Hair follicular keratinocyte (primary cell): ENCODE measurements at places on chromosomes 5 and 9. TPM values are rescaled to one million over a fixed set of nuclear protein-coding genes. Genes with fewer than 3 reads are reported as not detected.

EPB41L4B gene
- total RNA-seq = 5.6 and 5.9 TPM in 2 replicates

NR5A1 gene
- total RNA-seq = not detected in 2 replicates

EFNA5 gene
- 5.3 and 6.0 TPM in 2 replicates for total RNA-seq

GABRG2 gene
- not detected in 2 replicates for total RNA-seq

CNTNAP3B gene
- 1.4 and 3.5 TPM in 2 replicates for total RNA-seq

SLC46A2 gene
- total RNA-seq = not detected in 2 replicates

ORM2 gene
- total RNA-seq = not detected in 2 replicates

SLC45A2 gene
- total RNA-seq = not detected in 2 replicates

PCDHGA7 gene
- total RNA-seq = 0.11 and 0.86 TPM in 2 replicates

BARHL1 gene
- not detected in 2 replicates for total RNA-seq

CDK5RAP2 gene
- 21.2 and 33.2 TPM in 2 replicates for total RNA-seq

CDH18 gene
- not detected in 2 replicates for total RNA-seq

WHRN gene
- total RNA-seq = 2.1 and 3.7 TPM in 2 replicates

CORO2A gene
- 21.3 and 22.3 TPM in 2 replicates for total RNA-seq

JAKMIP2 gene
- 0.19 TPM in 1 of 2 replicates, not detected in the other for total RNA-seq

TEX48 gene
- not detected in 2 replicates for total RNA-seq

ITGA1 gene
- 7.7 and 10.1 TPM in 2 replicates for total RNA-seq

LRRC26 gene
- not detected in 2 replicates for total RNA-seq

PCDHGA6 gene
- total RNA-seq = 0.15 and 0.16 TPM in 2 replicates

C1QTNF2 gene
- total RNA-seq = not detected in 2 replicates

C9orf153 gene
- not detected in 2 replicates for total RNA-seq

ZBED3 gene
- total RNA-seq = 0.49 and 1.6 TPM in 2 replicates

ANKRA2 gene
- 10.8 and 14.9 TPM in 2 replicates for total RNA-seq

LCN9 gene
- total RNA-seq = not detected in 2 replicates

C9orf50 gene
- total RNA-seq = not detected in 2 replicates

PCSK1 gene
- total RNA-seq = 0.08 TPM in 1 of 2 replicates, not detected in the other

HACD4 gene
- total RNA-seq = 4.7 and 9.4 TPM in 2 replicates

SOX30 gene
- not detected in 2 replicates for total RNA-seq

PDE8B gene
- not detected in 2 replicates for total RNA-seq

NDOR1 gene
- 9.0 and 11.4 TPM in 2 replicates for total RNA-seq

SHISAL2B gene
- total RNA-seq = not detected in 2 replicates

GRXCR2 gene
- not detected in 2 replicates for total RNA-seq

KCNIP1 gene
- not detected in 2 replicates for total RNA-seq

OSMR gene
- 27.3 and 42.9 TPM in 2 replicates for total RNA-seq

FAF2 gene
- 33.7 and 34.0 TPM in 2 replicates for total RNA-seq

SHOC1 gene
- total RNA-seq = 0.04 TPM in 1 of 2 replicates, not detected in the other

TLX3 gene
- 0.23 TPM in 1 of 2 replicates, not detected in the other for total RNA-seq

SLC4A9 gene
- not detected in 2 replicates for total RNA-seq

PCDHGA10 gene
- total RNA-seq = 1.3 and 1.6 TPM in 2 replicates

NUTM2F gene
- total RNA-seq = not detected in 2 replicates

ARRDC1 gene
- total RNA-seq = 120 and 143 TPM in 2 replicates

KIAA1958 gene
- total RNA-seq = 0.78 and 1.3 TPM in 2 replicates

SHLD3 gene
- total RNA-seq = 1.8 and 3.6 TPM in 2 replicates

RNF183 gene
- total RNA-seq = not detected in 2 replicates

SLC6A7 gene
- total RNA-seq = not detected in 2 replicates

LCN10 gene
- not detected in 2 replicates for total RNA-seq

FBP2 gene
- total RNA-seq = not detected in 2 replicates

GLRA1 gene
- not detected in 2 replicates for total RNA-seq

CDX1 gene
- not detected in 2 replicates for total RNA-seq

HIGD2A gene
- 94.5 and 105 TPM in 2 replicates for total RNA-seq

CCDC192 gene
- total RNA-seq = not detected in 2 replicates

VCAN gene
- total RNA-seq = 15.8 and 16.6 TPM in 2 replicates

AGXT2 gene
- not detected in 2 replicates for total RNA-seq

FSTL4 gene
- total RNA-seq = 0.61 and 2.3 TPM in 2 replicates

ZNF189 gene
- total RNA-seq = 5.7 and 6.6 TPM in 2 replicates

GPX8 gene
- 28.5 and 40.4 TPM in 2 replicates for total RNA-seq

MEIKIN gene
- not detected in 2 replicates for total RNA-seq

IRX1 gene
- 40.1 and 41.2 TPM in 2 replicates for total RNA-seq

PALM2AKAP2 gene
- 1.9 and 3.3 TPM in 2 replicates for total RNA-seq

NPR2 gene
- total RNA-seq = 6.2 and 14.6 TPM in 2 replicates
